PC-9 (cell line): ENCODE measurements at places on chromosomes 12 and 14. TPM values are rescaled to one million over a fixed set of nuclear protein-coding genes. Genes with fewer than 3 reads are reported as not detected.

The CCDC197 gene
- total RNA-seq: not detected in 2 replicates

The HECTD4 gene
- 37.4 and 39.8 TPM in 2 replicates for total RNA-seq

DNA sequence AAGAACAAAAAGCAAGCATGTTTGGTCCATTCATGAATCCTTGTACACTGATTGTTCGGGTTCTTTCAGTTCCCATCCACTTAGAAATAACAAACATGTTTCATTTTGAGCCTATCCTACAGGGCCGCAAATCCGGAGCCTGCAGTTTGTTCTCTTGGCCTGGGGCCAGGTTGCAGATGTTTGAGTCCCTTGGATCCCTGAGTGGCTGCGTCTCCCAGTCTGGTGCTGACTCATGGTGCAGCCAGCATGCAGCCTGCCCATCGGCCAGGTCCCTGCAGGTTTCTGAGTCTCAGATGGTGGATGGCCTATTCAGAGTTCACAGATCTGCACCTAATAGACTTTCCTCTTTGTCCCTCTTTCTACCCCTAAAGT lies 1.9 kb upstream of the DYNC1H1 start:
- peaks cover 46% of the 10 kb centered on the region for H3K4me1 ChIP-seq
- H3K4me3 ChIP-seq: no peak overlapping the region
- H3K27me3 ChIP-seq: no peaks in the 10 kb centered on the region
- DNase-seq: peak; percentile 93
- 0 out of 2 replicates have a peak, but pooled peaks cover under 1% of the 10 kb centered on the region for H3K36me3 ChIP-seq

DNA sequence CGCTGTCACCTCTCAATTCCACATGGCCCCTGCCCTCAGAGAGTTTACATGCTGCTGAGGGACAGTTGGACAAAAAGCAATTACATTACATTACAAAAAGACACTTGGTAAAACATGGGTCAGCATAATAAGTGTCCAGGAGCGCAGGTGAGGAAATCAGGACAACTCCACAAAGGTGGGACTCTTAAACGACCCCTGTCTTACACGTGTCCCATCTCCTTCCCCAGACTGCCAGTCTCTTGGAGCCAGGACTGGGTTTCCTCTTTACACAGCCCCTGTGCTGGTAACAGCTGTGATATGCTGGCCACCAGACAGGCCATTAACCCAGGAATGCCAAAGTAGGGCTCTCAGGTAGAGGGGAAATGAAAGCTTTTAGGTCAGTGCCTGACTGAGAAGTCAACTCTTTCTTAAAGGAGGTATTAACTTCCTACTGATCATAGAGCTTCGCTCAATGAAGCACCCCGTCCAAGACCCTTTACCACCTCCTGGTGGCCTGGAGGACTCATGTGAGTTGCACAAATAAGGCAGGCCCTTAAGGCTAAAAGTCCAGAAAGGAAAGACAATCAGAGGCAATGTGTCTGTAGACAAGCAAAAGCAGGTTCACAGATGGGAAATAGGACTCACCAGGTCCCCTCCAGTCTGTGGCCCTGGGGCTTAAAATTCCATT lies 55.5 kb downstream of the ANO2 start:
- H3K27ac ChIP-seq: no peak overlapping the region
- no peaks in the 10 kb centered on the region for H3K36me3 ChIP-seq
- DNase-seq: peak; percentile 25
- no peaks in the 10 kb centered on the region for H3K4me1 ChIP-seq
- peaks cover 60% of the 10 kb centered on the region for H3K27me3 ChIP-seq
- H3K4me3 ChIP-seq: no peak overlapping the region
